ENCODE measurements at places on chromosomes 4 and X.

GRCh38 chrX:78102091-78102490, 2.0 kb upstream of the PGK1 start:
- peak; percentile 10 for DNase-seq

- no peak for DNase-seq
These were observed 327.8 kb upstream of the HAND2 start for GRCh38 chr4:173857828-173858227.

GRCh38 chr4:25915353-25915705, 1.3 kb downstream of the SMIM20 start:
- no peak for DNase-seq

- no peak for DNase-seq
These were observed 110.1 kb downstream of the COX18 start for GRCh38 chr4:72959411-72959810.

DNA sequence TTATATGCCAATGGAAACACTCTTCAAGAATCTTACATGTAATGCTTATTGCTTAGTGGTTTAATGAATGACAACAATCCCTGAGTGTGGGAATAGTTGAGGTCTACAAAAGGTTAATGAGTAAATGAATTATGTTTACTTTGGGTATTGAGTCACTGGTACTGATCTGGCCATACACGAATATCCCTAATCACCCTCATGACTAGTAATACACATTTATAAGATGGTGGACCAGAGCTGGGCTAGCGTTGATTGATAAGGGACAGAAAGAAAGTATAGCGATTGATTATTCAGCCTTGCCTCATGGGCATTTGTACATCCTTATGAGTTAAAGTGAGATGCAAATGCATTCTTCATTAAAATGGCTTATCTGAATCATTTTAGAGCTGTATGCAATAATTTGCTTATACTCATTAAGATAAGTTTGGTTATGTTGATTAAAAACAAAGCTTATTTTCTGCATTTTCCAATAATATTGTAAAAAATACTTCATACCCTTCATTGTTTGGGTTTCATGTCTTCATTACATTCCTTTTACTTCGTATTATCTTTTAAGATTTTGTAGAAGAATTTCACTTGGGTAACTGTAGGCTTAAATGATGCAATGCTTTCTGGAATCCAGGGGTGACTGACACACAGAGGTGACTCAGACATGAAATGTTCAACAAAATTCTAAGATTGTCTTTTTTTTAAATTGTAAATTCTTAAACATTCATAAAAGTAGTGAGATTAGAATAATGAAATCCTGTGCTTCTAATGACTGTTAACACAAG, 47.4 kb downstream of the FGF2 start:
- DNase-seq = no peak

DNA sequence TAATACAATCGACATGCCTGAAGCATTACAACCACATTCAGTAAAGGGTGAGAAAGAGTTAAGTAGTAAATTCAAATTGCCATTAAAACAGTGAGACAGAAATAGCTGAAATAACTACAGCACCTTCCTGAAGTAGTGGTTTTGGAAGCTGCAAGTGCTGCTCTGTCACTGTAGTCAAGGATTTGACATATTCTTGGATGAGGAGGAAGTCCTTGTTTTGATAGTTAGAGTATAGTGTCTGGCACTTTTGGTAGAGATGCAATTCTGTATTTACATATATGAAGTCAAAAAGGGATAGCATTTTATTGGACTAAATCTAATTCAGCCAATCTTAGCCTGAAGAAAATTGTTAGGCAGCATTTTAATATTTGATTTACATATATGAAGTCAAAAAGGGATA, 1559.6 kb downstream of the TECRL start:
- DNase-seq = no peak

DNA sequence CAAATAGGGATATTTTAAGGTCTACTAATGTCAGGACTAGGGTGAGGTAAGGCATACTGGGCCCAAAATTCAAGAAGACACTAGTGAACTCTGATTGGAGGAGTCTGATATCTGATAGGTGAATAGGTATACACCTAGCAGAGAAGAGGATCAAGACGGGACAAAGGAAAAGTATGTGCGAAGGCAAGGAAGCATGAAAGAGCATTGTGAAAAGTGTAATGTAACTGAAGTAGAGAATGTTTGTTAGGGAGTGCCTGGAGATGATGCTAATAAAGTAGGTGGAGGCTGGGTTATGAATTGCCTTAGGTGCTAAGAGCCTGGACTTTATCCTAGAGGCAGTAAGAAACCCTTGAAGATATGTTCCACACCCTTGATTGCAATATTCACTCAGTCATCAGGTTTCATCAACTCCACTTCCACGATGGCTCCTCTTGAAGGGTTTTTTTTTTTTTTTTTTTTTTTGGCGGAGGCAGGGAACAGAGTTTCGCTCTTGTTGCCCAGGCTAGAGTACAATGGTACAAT, 49.9 kb upstream of the XIAP start:
- no peak for DNase-seq

GRCh38 chrX:44503560-44503959, 39.1 kb downstream of the FUNDC1 start:
- no peak for DNase-seq

GRCh38 chrX:31459361-31459760, 387.5 kb upstream of the FTHL17 start:
- no peak for DNase-seq

- no peak for DNase-seq
These were observed 5.2 kb upstream of the TLR6 start for GRCh38 chr4:38861791-38862190.

DNA sequence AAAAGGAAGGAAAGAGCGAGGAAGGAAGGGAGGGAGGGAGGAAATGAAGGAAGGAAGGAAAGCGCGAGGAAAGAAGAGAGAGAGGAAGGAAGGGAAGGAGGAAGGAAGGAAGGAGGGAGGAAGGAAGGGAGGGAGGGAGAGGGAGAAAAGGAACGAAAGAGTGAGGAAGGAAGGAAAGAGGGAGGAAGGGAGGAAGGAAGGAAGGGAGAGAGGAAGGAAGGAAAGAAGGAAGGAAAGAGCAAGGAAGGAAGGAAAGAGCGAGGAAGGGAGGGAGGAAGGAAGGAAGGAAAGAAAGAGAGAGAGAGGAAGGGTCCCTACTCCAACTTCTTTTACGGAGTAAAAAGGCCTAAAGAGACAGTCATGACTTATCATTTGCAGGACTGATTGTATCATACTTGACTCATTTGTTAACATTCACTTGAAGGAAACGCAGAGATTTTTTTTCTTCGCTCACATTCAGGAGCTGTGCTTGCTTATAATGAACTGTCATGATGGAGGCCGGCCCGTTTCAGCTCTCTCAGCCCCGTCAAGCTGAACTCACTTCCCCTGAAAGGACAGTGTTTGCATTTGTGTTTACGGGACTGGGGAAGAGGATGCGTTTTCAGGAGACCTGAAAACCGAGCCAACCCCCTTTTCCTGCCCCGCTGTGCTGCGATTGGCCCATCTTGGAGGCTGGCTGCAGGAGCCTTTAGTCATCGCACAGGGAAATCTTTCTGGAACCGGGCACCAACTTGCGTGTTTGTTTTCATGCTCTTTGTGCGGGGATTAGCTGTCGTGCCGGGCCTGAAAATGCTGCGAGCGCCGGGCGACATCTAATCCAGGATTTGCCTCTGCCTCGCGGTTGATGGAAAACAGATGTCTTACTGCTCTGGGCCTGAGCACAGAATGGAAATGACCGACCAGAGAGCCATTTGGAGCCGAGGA, 17.8 kb downstream of the TRIM2 start:
- peak; percentile 19 for DNase-seq

DNA sequence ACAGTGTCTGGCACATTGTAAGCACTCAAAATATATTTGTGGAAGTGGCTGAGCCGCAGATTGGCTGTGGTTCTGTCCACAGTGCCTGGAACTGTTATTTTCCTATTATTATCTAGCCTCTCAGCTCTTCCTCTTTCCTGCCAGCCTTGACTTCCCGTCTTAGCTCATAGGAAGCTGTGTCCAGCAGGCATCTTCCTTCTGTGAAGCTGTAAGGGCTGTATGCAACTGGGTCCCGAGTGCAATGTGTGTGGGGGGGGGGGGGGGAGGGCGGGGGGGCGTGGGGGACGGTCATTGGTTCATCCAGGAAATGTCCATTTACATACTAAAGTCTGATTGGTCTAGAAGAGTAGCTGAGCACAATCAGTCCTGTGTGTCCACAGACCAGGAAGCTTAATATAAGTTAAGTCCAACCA, 210.7 kb downstream of the PDGFRA start:
- no peak for DNase-seq

GRCh38 chr4:165991325-165992180, 118.5 kb downstream of the TLL1 start:
- DNase-seq = no peak

DNA sequence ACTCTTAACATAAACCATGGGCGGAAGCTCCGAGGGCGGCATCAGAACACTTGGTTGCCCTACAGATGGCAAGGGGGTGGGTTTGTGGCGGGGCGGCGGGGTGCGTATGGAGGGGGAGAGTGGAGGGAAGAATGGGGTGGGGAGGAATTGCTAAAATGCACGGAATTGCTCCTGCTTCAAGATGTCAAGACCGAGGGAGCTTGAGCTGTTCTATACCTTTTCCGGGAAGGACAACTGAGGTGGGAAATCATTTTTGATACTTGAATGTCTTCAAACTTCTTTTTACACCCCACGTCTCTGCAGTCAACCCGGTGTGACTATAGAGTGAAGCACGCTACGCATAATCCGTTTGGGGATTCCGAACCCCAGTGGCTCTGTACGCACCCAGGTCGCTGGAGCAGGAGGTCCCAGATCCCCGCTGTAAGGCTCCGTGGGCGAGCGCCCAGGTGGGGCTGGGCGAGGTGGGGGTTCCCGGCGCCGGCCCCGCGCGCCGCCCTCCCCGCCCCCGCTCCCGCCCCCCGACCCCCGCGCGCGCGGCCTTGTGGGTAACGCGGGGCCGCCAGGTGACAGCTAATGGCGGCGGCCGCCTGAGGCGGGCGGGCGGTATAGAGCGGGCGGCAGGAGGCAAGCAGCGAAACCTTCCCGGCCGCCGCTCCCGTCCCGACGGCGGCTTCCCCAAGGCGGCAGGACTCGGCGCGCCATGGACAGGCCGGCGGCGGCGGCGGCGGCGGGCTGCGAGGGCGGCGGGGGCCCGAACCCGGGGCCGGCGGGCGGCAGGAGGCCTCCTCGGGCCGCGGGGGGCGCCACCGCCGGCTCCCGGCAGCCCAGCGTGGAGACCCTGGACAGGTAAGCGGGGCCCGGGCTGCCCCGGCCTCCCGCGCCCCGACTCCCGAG, at the start of gene MTMR1:
TSS of gene MTMR1 (plus strand) at position 566 of the 894 bp plus-strand sequence. CDS start at position 701, 135 bp downstream.
- peak; percentile 60 for DNase-seq

- no peak for DNase-seq
These were observed 434.4 kb upstream of the FAM47C start for GRCh38 chrX:36573720-36574119.

GRCh38 chr4:60962286-60962685, 237.8 kb upstream of the ADGRL3 start:
- no peak for DNase-seq

- no peak for DNase-seq
These were observed 30.6 kb downstream of the ANK2 start for GRCh38 chr4:113080050-113080449.

DNA sequence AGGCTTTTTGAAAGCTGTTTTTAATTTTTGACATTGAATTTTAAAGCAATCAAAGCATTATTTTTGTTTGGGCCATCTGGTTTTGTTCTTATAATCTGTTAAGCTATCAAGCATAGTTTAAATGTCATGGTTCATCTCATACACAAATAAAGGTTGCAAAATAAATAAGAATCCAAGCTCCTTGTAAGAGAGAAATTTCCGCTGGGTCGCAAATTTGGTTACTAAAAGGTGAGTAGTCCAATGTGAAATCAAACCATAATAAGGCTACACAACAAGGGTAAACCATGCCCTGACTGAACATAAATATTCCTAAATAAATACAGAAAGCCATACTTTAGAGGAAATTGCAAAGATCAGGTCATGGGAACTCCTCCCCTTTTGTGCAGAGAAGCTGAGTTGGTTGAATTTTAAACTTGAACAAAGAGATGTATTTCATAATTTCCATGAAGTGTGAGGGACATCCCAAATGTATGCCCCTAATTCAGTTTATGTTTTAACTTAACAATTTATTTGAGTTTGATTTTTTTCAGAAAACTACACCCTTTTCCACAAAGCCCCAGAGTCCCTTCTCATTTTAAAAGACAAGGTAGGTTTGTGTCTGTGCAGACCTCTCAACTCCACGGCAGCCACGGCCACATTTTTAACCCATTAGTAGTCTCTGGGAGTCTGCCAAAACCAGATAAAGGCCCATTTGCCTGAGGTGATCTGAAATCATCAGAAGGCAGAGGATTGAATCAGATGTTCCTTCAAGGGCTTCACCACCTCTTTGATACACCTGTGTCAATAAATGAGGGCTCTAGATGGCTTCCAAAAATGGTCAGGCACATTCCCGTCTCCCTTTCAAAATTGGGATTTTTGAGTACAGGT, 85.2 kb downstream of the PLAC1 start:
- DNase-seq = no peak

DNA sequence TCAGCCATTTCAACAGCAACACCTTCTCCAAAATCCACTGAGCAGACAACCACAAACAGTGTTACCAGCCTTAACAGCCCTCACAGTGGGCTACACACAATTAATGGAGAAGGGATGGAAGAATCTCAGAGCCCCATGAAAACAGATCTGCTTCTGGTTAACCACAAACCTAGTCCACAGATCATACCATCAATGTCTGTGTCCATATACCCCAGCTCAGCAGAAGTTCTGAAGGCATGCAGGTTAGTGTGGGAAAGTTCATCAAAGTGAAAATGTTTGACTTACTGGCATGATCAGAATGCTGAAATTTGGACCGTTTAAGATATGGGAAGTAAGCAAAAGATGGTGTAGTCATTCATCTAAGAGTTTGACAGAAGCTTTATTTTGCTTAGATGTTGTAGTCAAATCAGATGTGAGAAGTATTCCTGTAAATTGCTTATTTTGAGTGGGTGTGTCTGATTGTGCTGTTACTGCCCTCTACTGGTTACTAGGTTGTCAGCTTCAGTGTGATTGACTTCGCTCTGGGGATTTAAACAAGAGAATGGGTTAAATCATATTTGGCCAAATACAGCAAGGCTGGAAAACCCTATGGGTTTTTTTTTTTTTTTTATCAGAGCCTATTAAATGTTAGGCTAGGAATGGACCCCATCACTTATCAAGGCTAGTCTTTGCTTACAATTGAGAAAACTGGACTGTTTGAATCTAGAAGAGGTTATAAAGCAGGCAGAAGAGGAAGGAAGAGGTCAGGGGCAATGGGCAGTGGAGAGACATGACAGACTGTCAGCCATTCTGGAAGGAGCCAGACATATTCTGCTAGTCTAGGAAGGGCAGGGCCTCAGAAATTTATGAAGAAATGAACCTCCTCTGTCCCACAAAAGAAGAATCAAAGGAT, 130.3 kb downstream of the DIPK2B start:
- no peak for DNase-seq

Data from stimulated activated naive CD8-positive, alpha-beta T cell treated with anti-CD3 and anti-CD28 coated beads, Interleukin-15, amount 100 ng/mL, for 72 hours (primary cell).